ENCODE measurements at places on chromosomes 16 and 17. TPM values are rescaled to one million over a fixed set of nuclear protein-coding genes. Genes with fewer than 3 reads are reported as not detected.

The TBC1D28 gene
- total RNA-seq: not detected

The GRB2 gene
- 46.7 TPM for total RNA-seq

The SLC13A5 gene
- not detected for total RNA-seq

The PRR15L gene
- not detected for total RNA-seq

The SLC13A2 gene
- not detected for total RNA-seq

The TRPV3 gene
- 0.17 TPM for total RNA-seq

The EFCAB13 gene
- total RNA-seq: 0.92 TPM

The NPIPB2 gene
- total RNA-seq: 2.3 TPM

The STAT5A gene
- 13.9 TPM for total RNA-seq

The CASKIN1 gene
- total RNA-seq: 4.3 TPM

The GINS2 gene
- 0.76 TPM for total RNA-seq

The TMEM98 gene
- 9.8 TPM for total RNA-seq

The WNT3 gene
- 2.4 TPM for total RNA-seq

The GPRC5C gene
- 34.4 TPM for total RNA-seq

The CPHXL2 gene
- total RNA-seq: not detected

The TBC1D3B gene
- total RNA-seq: 1.5 TPM

The CCL3 gene
- total RNA-seq: not detected

The CMC2 gene
- 129 TPM for total RNA-seq

The C1QTNF8 gene
- total RNA-seq: not detected

The GPRC5B gene
- 82.4 TPM for total RNA-seq

The THUMPD1 gene
- 19.5 TPM for total RNA-seq

The EVI2B gene
- 1.8 TPM for total RNA-seq

The ADGRG1 gene
- total RNA-seq: 13.8 TPM

The TMEM219 gene
- 53.0 TPM for total RNA-seq

The CES5A gene
- total RNA-seq: 0.57 TPM

The B4GALNT2 gene
- total RNA-seq: not detected

The SOST gene
- not detected for total RNA-seq

The FNDC8 gene
- not detected for total RNA-seq

The NUP88 gene
- total RNA-seq: 35.1 TPM

The CPD gene
- 22.4 TPM for total RNA-seq

The CD19 gene
- total RNA-seq: not detected

The CTF1 gene
- 25.4 TPM for total RNA-seq

The CHST6 gene
- total RNA-seq: 0.99 TPM

The TPSG1 gene
- not detected for total RNA-seq

The OR1F1 gene
- not detected for total RNA-seq

The MGAT5B gene
- total RNA-seq: not detected

The ACACA gene
- 22.2 TPM for total RNA-seq
